ENCODE measurements at places on chromosomes 7 and 10.

DNA sequence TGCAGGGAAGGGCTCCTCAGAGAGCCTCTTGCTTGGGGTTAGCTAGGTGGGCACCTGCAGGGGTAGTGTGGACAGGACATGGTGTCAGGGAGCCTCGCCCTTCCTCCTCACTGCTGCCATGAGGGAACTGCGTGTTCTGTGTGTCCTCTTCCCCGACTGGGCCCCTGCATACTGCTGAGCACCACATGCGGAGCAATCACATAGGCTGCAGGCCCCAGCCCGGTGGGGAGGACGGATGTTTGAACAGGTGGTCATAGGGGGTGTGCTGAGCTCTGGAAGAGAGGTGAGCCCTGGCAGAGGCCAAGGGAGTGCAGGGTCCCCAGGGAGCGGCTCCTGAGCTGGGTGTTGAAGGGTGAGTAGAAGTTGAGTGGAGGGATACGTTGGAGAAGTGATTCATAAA, 48.3 kb upstream of the ZMIZ2 start:
- no peak for DNase-seq

- no peak for DNase-seq
These were observed 31.4 kb downstream of the C10orf90 start for GRCh38 chr10:126639084-126639483.

- no peak for DNase-seq
These were observed 342 bp downstream of the OR2A25 start for GRCh38 chr7:144069953-144070352.

GRCh38 chr7:98178321-98178720, 32.9 kb upstream of the BHLHA15 start:
- no peak for DNase-seq

- DNase-seq: peak; percentile 87
These were observed 92.0 kb upstream of the MKLN1 start for GRCh38 chr7:131235489-131236317.

GRCh38 chr10:7561216-7561893, 105.4 kb downstream of the ITIH5 start:
- no peak for DNase-seq

DNA sequence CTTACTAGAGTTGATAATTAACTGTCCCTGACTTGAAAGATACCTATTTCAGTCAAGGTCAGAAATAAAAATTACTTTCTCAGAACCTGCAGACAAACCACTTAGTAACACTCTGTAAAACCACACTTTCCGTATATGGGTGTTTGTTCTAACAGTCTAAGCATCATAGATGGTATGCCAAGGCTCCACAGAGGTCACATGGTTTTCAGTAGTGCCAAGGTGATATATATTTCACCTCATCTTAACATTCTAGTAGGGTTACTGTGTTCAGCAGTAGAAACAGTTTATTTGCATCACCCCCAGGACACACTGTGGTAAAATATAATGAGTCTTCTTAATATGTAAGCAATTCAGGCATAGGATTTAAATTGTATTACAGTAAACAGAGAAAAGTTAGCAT, 61.5 kb downstream of the KCND2 start:
- DNase-seq: no peak

GRCh38 chr7:6619961-6620360, 4.6 kb downstream of the ZNF853 start:
- no peak for DNase-seq

- no peak for DNase-seq
These were observed 22.5 kb downstream of the CHN2 start for GRCh38 chr7:29217113-29217512.
